ENCODE measurements at places on chromosomes 5 and 9.

GRCh38 chr9:78601957-78602565 lies 305.1 kb downstream of the PSAT1 start:
- no peak for DNase-seq

DNA sequence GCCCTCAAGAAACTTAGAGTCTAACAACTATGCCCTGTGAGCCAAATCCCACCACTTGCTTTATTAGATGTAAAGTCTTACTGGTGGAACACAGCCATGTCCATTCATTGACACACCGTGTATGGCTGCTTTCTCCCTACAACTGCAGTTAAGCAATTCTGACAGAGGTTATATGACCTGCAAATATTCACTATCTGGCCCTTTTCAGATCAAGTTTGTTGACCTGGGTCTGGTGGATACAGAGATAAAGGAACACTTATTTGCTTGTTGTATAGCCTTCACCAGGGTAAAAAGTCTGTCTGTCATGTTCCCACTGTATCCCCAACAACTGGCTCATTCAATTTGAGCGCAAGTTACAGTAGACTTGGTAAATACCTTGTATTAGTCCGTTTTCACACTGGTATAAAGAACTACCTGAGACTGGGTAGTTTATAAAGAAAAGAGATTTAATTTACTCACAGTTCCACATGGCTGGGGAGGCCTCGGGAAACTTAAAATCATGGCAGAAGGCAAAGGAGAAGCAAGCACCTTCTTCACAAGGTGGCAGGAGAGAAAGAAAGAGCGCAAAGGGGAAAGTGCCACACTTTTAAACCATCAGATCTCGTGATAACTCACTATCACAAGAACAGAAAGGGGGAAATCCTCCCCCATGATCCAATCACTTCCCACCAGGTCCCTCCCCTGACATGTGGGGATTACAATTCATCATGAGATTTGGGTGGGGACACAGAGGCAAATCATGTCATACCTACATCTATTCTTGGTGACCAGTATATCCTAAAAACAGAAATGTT lies 27.9 kb downstream of the DEPDC1B start:
- DNase-seq = no peak

- no peak for DNase-seq
Observed at GRCh38 chr5:124642151-124642550, 104.3 kb downstream of the ZNF608 start.

DNA sequence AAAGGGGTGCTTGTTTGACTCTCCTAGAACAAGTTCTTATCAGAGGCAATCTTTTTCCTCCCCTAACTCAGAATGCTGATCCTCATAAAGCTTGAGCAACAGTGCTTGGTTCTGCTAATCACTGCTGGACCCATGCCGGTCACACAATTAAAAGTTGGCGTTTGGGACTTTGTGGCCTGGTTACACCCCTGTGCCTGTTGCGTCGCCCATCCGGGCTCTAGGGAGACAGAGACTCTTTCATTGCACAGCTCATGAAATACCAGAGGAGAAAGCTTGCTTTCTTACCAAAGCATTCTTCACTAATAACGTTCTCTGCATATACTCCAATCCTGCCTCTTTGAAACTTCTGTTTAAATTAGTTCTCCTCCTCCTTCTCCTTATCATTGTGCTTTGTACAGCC lies 301.1 kb downstream of the NR3C1 start:
- no peak for DNase-seq

DNA sequence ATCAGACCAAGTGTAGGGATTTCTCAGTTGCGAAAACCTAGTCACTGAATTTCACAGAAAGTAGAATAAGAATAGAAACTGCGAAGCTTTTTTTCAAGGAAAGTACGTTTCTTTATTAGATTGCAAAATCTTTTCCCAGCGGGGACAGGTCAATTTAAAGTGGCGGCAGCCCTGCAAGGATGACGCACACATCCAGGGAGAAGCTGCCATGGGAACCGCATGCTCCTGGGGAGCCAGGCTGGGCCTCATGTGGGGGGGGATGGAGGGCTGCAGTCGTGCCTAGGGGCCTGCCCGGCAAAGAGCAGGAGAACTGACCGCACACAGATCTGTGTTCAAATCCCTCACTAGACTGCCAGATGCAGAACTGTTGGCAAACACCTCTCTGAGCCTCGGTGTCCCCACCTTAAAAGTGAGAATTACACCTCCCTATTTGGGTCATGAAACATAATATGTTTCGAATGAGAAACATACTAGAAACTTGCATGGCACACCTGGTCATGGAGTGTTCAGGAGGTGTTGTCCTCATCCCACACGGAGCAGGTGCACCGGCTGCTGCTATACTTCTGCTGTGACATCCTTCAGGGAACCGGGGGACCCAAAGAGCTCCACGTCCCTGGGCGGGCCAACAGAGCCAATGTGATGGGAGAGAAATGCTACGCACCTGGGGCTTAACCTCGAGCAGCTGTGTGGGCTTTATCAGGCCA lies 127.8 kb upstream of the PHYKPL start:
- no peak for DNase-seq

GRCh38 chr5:65125591-65126541 lies 355.9 kb downstream of the ADAMTS6 start:
- no peak for DNase-seq

- no peak for DNase-seq
Observed at GRCh38 chr5:133754575-133755169, 142.3 kb upstream of the FSTL4 start.

- no peak for DNase-seq
Observed at GRCh38 chr9:76916231-76916630, 10.3 kb upstream of the PRUNE2 start.

GRCh38 chr5:139068494-139069151 lies 129.5 kb downstream of the SIL1 start:
- no peak for DNase-seq

- no peak for DNase-seq
Observed at GRCh38 chr9:106958955-106959657, 96.1 kb downstream of the ZNF462 start.

DNA sequence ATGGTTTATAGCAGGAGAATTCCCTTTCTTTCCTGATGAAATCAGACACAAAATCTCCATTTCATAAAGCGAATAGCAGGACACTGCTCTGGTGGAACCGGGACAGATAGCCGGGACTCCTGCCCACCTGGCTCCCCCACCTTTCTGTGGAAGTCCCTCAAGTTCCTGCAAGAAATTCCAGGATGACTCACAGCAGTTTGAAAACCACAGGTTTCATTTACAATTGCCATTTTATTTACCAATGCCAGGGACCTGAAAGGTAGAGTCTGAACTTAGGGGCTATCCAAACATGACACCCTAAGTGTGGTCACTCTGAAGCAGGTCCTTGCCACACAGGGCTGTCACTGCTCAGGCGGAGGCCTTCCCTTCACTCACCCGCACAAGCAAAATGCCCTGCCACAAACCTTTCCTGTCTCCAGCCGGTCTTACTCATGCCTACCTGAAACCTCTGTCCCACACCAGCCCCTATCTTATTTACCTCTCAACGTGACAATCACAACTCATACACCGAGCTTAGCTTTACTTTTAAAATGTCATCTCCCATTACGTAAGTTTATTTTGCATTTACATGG lies 63.3 kb upstream of the TAF1L start:
- DNase-seq = no peak

DNA sequence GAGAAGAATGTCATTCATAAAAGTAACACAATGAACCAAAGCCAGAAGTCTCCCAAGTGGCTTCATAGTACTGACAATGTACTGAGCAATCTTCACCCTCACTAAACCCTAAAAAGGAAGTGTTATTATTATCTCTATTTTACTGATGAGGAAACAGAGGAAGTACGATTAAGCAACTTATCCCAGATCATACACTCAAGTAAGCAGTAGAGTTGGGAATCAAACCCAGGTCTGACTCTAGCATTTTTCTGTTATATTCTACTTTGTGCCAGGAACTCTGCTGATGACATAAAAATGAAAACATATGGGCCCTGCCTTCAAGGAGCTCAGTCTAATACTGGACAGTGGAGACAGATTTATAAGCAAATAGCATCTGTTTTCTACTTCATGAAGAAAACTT lies 109.2 kb downstream of the RAPGEF6 start:
- DNase-seq = no peak

DNA sequence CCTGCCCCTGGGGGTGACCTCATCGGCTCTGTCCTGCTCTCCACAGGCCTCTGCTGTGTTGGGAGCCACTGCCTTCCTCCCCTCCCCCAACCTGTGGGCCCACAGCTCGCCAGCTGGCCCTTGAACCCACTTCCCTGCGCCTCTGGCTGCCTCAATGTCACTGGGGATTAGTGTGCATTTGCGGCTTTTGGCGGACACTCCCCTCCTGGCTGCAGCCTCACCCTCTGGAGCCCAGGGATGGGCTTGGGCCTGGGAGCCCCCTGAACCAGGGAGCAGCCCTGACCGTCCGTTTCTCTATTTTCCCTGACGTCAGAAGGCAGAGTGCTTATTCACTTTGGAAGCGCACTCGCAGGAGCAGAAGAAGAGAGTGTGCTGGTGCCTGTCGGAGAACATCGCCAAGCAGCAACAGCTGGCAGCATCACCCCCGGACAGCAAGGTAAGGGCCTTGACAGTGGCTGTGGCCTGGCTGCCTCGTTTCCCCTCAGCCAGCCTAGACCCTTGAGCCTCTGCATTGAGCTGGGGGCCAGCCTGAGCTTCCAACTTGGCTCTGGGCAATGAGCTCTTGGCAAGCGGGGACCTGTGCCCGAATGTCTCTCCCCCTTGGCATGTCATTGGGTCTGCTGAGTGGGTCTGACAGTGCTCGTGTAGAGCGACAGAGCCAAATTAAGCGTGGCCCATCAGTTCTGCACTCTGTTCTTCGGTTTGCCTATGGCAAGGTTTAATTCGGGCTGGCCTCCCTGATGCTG lies 73.1 kb downstream of the RGS3 start:
- DNase-seq = no peak

GRCh38 chr5:159041444-159042198 lies 58.1 kb downstream of the EBF1 start:
- no peak for DNase-seq

DNA sequence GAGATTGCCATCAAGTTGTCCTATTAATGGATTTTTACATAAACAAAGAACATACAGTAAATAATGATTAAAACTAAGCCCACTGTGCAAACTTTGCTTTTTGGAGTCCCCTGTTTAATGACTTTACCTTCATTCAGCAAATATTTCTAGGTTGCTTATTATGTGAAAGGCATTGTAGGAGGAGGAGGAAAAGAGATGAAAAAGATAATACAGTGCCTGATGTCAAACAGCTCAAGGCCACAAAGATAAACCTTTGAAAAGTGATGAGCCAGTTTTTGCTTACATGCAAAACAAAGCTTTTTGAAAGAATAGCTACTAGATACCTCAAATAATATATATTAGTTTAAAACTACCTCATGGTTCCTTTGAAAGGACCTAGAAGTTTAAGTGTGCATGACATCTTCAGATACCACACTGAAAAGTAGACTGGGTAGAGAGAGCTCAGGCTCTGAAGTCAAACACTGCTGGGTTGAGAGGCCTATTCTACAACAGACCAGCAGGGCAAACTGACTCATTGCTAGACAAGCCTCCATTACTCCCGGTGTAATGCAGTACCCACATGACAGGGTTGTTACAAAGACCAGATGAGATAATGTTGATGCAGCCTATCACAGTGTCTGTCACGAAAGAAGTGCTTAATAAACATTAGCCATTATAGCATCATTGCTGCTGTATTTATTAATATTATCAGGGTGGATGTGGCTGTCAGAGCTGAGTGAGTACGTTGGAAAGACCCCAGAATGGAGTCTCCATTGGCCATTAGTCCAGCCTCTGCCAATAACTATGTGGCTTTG lies 11.8 kb downstream of the DEPDC1B start:
- DNase-seq = no peak

DNA sequence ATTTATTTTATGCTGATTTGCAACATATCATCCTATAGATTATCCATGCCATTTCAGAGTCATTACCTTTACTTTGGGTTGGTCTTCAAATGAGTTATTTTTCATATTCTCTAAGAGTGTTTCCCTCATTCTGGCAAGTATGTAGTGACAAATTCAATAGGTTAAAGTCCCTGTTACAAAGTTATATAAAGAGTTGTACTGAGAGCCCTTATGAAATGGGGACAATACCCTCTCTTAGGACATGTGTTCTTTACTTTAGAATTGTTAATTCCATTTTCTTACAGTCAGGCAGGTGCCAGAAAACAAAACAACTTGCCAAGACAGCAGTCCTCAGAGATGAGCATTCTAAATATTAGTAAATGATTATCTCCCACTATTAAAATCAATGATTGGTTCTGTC lies 6.0 kb downstream of the ALDH1A1 start:
- DNase-seq = no peak

DNA sequence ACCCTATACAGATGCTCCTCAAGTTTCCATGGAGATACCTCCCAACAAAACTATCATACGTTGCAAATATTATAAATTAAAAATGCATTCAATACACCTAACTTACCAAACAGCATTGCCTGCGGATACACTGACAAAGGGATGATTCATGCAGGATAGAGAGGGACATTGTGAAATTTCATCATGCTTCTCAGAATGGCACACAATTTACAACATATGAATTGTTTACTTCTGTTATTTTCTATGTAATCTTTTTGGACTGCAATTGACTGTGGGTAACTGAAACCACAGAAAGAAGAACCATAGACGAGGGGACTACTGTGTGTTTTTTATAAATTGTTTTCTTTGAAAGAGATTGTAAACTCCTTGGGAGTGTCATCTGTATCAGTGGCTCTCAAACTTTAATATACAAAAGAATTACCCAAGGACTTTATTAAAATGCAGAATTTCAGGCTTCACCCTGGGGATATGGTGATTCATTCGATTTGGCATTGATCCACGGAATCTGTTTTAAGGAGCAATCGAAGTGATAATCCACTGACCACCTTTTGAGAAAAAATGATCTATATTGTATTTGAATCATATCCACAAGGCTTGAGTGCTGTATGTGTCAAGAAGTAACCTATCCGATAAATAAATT lies 146.4 kb downstream of the SGCD start:
- DNase-seq = no peak

DNA sequence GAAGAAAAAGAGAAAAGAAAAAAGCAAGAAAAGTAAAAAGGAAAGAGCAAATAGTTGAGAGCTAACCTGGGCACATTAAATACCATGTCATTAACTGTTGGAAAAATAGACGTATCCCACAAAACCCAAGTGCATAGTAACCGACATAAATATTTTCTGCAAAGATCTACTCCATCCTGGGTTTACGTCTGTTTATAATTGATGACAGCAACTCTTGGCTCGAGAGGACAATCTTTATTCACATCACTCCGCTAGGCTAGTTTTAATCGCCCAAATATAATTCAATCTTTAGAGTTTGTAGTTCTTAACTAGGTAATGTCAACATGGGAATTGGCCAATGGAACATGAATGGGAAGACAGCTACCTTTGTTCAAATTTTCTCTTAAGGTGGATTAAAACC lies 321.7 kb upstream of the TNC start:
- DNase-seq = no peak
